ENCODE measurements at places on chromosomes 1 and 21. TPM values are rescaled to one million over a fixed set of nuclear protein-coding genes. Genes with fewer than 3 reads are reported as not detected.

GRCh38 chr1:179081687-179082332 is at the start of gene TOR3A:
Gene TOR3A, plus strand, starts transcription at chr1:179082070. Its CDS starts 59 bp downstream, at chr1:179082129.
- H3K4me1 ChIP-seq = peaks cover 23% of the 10 kb centered on the region
- H3K36me3 ChIP-seq = peaks cover 3% of the 10 kb centered on the region
- no peaks in the 10 kb centered on the region for H3K27me3 ChIP-seq
- peak within 1 kb of the TSS; percentile 57 for H3K4me3 ChIP-seq
- H3K27ac ChIP-seq = peak within 1 kb of the TSS; percentile 81
- peak; percentile 80 for DNase-seq

GRCh38 chr1:41101950-41102607 is 80.6 kb upstream of the SLFNL1 start:
- no peak for DNase-seq
- H3K27ac ChIP-seq = no peak overlapping the region
- no peaks in the 10 kb centered on the region for H3K36me3 ChIP-seq
- H3K4me3 ChIP-seq = no peak overlapping the region
- H3K4me1 ChIP-seq = no peaks in the 10 kb centered on the region

GRCh38 chr1:221816899-221817298 is 75.0 kb upstream of the DUSP10 start:
- no peak for DNase-seq
- no peaks in the 10 kb centered on the region for H3K27me3 ChIP-seq
- no peak overlapping the region for H3K4me3 ChIP-seq
- H3K4me1 ChIP-seq = no peaks in the 10 kb centered on the region
- no peak overlapping the region for H3K27ac ChIP-seq

DNA sequence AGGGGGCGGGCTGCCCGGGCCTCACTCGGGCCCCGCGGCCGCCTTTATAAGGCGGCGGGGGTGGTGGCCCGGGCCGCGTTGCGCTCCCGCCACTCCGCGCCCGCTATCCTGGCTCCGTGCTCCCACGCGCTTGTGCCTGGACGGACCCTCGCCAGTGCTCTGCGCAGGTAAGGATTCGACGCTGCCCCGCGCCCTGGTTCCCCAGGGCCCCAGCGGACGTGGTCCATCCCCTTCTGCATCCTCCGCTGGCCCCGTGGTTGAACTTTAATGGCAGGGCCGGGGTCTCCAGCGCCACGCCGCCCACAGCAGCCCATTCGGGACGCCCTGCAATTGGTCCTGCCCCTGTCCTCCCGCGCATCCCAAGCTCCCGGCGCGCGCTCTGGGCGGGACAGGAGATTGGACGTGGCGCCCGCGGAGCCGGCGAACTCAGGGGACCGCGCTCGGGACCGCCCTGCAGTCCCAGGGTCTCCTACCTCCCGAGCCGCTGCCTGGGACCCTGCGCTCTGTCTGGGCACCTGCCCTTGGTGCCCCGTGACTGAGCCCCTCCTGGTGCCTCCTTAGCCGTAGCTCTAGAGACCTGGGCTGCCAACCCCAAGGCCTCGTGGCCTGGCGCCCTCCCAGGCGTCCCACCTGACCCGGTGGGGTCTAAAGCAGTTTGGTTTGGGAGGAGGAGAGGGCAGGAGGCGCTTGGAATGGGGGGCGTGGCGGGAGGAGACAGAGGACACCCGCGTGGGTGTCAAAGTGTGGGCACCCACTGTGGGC is at the start of gene ALPL:
TSS of gene ALPL (plus strand) at position 73 of the 762 bp plus-strand sequence. CDS start 44,659 bp downstream, outside the sequence.
- no peak within 1 kb of the TSS for H3K4me3 ChIP-seq
- no peaks in the 10 kb centered on the region for H3K36me3 ChIP-seq
- peaks cover 8% of the 10 kb centered on the region for H3K27me3 ChIP-seq
- peaks cover 5% of the 10 kb centered on the region for H3K4me1 ChIP-seq
- H3K27ac ChIP-seq = no peak within 1 kb of the TSS
- DNase-seq = no peak

GRCh38 chr1:117575586-117576225 is 30.1 kb upstream of the TENT5C start:
- H3K4me3 ChIP-seq = no peak overlapping the region
- H3K4me1 ChIP-seq = peaks cover 26% of the 10 kb centered on the region
- no peak overlapping the region for H3K27ac ChIP-seq
- no peak for DNase-seq
- H3K27me3 ChIP-seq = no peaks in the 10 kb centered on the region
- no peaks in the 10 kb centered on the region for H3K36me3 ChIP-seq

- no peak for DNase-seq
- H3K4me3 ChIP-seq = no peak overlapping the region
- no peaks in the 10 kb centered on the region for H3K36me3 ChIP-seq
- H3K4me1 ChIP-seq = peaks cover 6% of the 10 kb centered on the region
- H3K27me3 ChIP-seq = no peaks in the 10 kb centered on the region
- H3K27ac ChIP-seq = no peak overlapping the region
Observed at GRCh38 chr1:8456308-8456912, 138.5 kb downstream of the SLC45A1 start.

GRCh38 chr1:225739542-225740107 is 38.0 kb upstream of the SRP9 start:
- H3K27me3 ChIP-seq = no peaks in the 10 kb centered on the region

DNA sequence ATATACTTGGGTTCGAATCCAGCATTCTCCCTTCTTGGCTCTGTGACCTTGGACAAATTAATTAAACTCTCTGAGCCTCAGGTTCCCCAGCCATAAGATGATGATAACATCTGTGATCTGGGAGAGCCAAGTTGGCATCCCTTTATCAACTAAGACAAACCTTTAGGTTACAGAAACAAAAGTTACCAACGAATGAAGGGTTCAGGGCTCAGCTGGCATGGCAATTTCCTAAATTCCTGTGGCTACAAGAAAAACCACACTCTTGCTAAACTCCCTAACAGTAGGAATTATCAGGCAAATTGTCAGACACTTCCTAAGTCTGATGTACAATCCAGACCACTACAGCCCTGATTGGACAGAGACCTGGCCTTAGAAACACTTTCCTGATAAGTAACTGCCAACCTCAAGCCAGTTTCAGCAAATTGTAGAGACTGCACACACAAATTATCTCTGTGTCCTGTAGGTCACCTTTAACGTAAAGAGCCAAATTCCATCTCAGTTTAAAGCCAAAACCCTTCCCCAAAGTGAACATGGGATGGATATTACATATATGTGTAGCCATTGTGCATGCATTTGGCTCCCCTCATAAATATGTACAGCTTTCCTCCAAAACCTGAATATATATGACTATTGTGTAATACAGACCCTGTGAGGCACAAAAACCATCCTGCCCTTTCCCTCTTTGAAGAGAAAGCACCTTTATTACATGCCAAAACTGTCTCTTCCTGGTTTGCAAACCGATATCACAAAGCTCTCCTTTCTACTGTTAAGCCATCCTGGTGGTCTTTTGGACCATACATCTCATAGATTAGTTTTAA is 39.5 kb upstream of the EDARADD start:
- no peak overlapping the region for H3K27ac ChIP-seq
- H3K36me3 ChIP-seq = no peaks in the 10 kb centered on the region
- DNase-seq = no peak
- no peaks in the 10 kb centered on the region for H3K27me3 ChIP-seq
- H3K4me3 ChIP-seq = no peak overlapping the region

GRCh38 chr1:66284746-66285145 is 249.2 kb upstream of the SGIP1 start:
- H3K4me1 ChIP-seq = peaks cover 67% of the 10 kb centered on the region
- no peaks in the 10 kb centered on the region for H3K27me3 ChIP-seq
- H3K27ac ChIP-seq = no peak overlapping the region

DNA sequence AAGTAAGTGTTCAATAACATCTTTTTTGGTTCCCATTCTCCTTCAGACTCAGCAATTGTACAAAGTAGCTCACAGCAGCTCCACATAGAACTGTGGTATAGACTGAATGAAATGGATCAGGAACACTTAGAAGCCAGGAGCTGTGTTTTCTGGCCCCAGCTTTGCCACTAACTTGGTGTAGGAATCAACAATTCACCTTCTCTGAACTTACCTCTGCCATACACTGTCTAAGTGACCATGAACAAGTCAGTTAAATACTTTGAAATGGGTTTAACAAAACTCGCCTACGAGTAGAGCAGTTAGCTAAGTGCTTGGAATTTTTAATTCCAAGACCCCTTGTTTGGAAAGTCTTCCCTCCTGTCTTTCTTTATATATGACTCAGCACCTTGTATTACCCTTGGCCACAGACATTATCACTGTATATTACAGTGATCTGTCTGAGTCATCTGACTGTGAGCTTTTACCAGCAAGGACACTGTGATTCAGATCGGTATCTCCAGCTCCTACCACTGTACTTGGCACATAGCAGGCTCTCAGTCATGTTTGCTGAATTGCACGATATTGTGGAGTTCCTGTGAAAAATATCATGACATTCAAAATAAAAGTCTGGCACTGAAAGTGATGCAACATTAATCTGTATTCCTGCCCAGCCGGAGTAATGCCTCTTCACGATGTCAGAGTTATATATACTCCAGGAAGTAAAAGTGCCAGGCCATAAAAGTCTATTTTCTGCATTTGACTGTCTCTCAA is 101.7 kb upstream of the BEND5 start:
- no peak overlapping the region for H3K4me3 ChIP-seq
- no peaks in the 10 kb centered on the region for H3K36me3 ChIP-seq
- no peaks in the 10 kb centered on the region for H3K27me3 ChIP-seq
- H3K27ac ChIP-seq = no peak overlapping the region
- no peak for DNase-seq

GRCh38 chr1:54681358-54681757 is 34.3 kb upstream of the TTC4 start:
- no peaks in the 10 kb centered on the region for H3K27me3 ChIP-seq
- H3K4me1 ChIP-seq = no peaks in the 10 kb centered on the region
- no peak overlapping the region for H3K27ac ChIP-seq
- H3K4me3 ChIP-seq = no peak overlapping the region
- no peaks in the 10 kb centered on the region for H3K36me3 ChIP-seq

DNA sequence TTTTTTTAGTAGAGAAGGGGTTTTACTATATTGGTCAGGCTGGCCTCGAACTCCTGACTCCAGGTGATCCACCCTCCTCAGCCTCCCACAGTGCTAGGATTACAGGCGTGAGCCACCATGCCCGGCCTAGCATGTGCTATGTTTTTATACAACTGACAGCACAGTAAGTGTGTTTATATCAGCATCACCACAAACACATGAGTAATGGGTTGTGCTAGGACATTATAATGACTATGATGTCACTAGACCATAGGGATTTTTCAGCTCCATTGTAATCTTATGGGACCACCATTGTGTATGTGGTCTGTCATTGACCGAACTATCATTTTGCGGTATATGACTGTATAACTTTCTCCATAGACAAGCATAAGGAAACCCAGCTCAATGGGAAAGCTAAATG is 6.3 kb downstream of the LEFTY2 start:
- H3K36me3 ChIP-seq = no peaks in the 10 kb centered on the region
- H3K4me3 ChIP-seq = no peak overlapping the region
- H3K4me1 ChIP-seq = no peaks in the 10 kb centered on the region
- H3K27ac ChIP-seq = no peak overlapping the region

DNA sequence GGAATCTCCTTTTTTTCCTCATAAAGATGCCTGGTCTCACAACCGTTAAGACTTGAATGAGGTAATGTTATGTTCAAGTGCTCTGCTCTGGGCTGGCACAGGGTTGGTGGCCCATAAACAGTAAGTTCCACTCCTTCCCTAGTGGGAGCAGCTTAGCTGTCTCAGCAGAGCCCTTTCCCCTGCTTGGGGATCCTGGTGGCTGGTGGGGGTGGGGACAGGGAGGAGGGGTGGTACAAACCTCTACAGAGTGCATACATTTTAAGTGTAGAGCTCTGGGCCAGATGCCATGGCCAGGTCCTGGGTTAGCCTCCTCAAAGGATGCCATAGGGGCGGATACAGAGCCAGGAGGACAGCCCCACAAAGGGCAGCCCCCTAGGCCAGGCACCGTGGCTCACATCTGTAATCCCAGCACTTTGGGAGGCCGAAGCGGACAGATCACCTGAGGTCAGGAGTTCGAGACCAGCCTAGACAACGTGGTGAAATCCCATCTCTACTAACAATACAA is 20.7 kb upstream of the PADI1 start:
- no peak overlapping the region for H3K27ac ChIP-seq
- peaks cover 14% of the 10 kb centered on the region for H3K4me1 ChIP-seq
- no peak for DNase-seq
- H3K36me3 ChIP-seq = no peaks in the 10 kb centered on the region

GRCh38 chr1:161031874-161032273 is 6.9 kb downstream of the TSTD1 start:
- no peaks in the 10 kb centered on the region for H3K4me1 ChIP-seq
- DNase-seq = no peak
- H3K36me3 ChIP-seq = no peaks in the 10 kb centered on the region
- H3K27me3 ChIP-seq = no peaks in the 10 kb centered on the region

DNA sequence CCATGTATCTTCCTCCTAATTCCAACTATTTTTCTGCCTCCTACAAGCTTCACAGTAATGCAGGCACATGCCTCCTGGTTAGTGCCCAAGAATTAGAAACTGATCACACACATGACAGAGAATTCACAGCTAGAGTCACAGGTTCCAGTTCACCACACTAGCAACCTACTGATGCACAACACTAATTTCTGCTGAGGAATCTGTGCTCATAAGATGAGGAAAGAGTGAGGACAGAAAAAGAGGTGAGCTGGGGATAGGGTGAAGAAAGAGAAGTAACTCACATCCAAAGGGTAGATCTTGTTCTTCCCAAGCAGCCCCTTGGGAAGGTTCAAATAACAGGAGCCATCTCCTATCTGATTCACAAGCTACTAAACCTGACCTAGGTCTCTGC is 61.3 kb downstream of the PUM1 start:
- H3K27me3 ChIP-seq = no peaks in the 10 kb centered on the region
- no peak overlapping the region for H3K27ac ChIP-seq
- DNase-seq = no peak
- H3K36me3 ChIP-seq = peaks cover 28% of the 10 kb centered on the region

GRCh38 chr1:119462964-119463363 is 44.0 kb upstream of the HSD3B1 start:
- H3K4me1 ChIP-seq = no peaks in the 10 kb centered on the region
- H3K4me3 ChIP-seq = no peak overlapping the region
- DNase-seq = no peak
- no peaks in the 10 kb centered on the region for H3K36me3 ChIP-seq
- H3K27me3 ChIP-seq = no peaks in the 10 kb centered on the region

GRCh38 chr1:77375990-77376389 is 94.2 kb downstream of the AK5 start:
- H3K4me3 ChIP-seq = no peak overlapping the region
- no peaks in the 10 kb centered on the region for H3K36me3 ChIP-seq
- no peak for DNase-seq
- no peak overlapping the region for H3K27ac ChIP-seq
- H3K4me1 ChIP-seq = peaks cover 10% of the 10 kb centered on the region

DNA sequence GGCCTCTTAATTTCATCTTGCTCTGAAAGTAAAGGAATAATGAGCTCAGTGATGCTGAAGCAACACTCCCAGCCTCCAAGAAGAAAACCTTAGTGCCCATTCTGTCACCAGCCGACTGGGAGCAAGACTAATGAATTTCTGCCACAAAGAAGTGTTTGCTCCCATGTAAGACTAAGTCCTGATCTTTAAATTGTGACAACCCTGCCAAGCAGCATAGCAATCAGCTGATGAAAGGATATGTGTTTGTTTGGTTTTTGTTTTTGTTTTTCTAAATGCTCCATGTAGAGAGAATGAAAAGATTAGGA is 113.7 kb upstream of the PALMD start:
- H3K27ac ChIP-seq = no peak overlapping the region
- H3K4me3 ChIP-seq = no peak overlapping the region
- no peaks in the 10 kb centered on the region for H3K4me1 ChIP-seq
- no peaks in the 10 kb centered on the region for H3K27me3 ChIP-seq
- no peaks in the 10 kb centered on the region for H3K36me3 ChIP-seq
- DNase-seq = no peak

GRCh38 chr1:171922999-171923398 is 81.7 kb downstream of the DNM3 start:
- no peak overlapping the region for H3K4me3 ChIP-seq
- no peak overlapping the region for H3K27ac ChIP-seq
- H3K36me3 ChIP-seq = no peaks in the 10 kb centered on the region
- DNase-seq = no peak
- H3K4me1 ChIP-seq = no peaks in the 10 kb centered on the region

Gene FNDC10
- total RNA-seq = 2.9 TPM

Gene ERO1B
- 23.0 TPM for total RNA-seq

Gene DDAH1
- not detected for total RNA-seq

Gene FASLG
- total RNA-seq = 4.3 TPM
